BE2C (cell line): ENCODE measurements at places on chromosomes 5 and 9.

- peak; percentile 6 for DNase-seq
These were observed 69.7 kb downstream of the PHF2 start for GRCh38 chr9:93645921-93646639.

DNA sequence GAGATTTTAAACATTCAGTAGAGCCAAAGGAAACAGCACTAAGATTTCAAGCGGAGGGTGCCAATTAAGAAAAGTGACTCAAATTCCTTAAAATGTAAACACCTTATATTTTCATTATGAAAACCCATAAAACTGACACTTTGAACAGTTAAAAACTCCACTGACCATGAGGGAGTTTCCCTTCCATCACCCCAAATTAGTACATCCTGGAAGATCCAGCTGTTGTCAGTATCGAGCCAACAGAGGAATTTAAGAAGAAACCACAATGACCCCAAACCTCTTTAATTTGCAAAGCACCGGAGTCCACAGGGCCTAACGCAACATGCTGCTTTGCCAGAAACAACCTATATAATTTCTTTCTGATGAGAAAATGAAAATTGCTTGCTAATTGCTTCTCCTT lies 41.3 kb downstream of the ROR2 start:
- DNase-seq = no peak

GRCh38 chr9:35754264-35754663 lies at the start of gene MSMP:
MSMP (minus strand) TSS chr9:35754276; CDS start chr9:35754129, 147 bp downstream.
- no peak for DNase-seq

DNA sequence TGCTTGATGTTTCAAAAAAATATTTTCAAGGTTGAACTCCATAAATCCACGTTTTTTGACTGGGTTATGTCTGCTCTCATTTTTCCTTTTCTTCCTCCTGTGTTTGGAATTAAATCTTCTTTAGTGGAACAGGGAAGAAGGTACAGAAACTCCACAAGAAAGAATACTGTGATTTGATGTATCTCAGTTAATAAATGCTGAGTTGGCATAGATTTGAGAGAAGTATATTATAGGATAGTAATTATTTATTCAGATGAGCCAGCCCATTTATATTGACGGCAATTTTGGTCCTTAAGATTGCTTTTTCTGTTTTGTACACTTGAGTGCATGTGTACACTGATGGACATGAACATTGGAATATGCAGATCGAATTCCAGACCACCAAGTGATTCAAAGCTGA lies 481.4 kb downstream of the PSAT1 start:
- DNase-seq = no peak

DNA sequence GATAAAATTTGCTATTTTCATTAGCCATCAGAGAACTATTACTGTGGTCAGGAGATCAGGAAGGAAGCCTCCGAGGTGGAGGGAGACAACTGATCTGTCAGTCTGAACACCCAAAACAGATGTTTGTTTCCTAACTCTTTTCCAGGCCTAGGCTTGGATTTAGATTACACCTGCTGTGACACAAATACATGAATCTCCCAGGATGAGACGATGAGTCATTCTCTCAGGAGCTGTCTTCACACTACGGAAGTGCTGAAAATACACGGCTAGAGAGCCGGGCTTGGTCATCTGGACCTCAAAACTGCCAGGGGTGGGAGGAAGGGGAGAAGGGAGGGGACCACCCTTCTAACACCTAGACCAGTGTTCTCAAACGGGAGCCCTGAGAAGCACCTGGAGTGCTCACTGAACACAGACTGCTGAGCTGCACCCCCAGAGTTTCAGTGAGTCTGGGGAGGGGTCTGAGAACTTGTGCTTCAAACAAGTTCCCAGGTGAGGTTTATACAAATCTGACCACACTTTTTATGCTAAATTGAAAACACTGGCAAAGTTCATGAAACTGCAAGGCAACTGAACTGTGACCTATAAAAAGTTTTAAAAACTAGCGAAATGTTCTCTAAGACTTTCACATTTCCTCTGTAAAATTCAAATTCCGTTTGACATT lies 80.3 kb upstream of the EQTN start:
- DNase-seq = no peak
